ENCODE measurements at places on chromosomes 12 and 14.
A peak's percentile ranks its signal among the peaks of the same experiment; 100 is the strongest.

- DNase-seq: no peak
These were observed 116.8 kb downstream of the SCARB1 start for GRCh38 chr12:124746649-124747425.

DNA sequence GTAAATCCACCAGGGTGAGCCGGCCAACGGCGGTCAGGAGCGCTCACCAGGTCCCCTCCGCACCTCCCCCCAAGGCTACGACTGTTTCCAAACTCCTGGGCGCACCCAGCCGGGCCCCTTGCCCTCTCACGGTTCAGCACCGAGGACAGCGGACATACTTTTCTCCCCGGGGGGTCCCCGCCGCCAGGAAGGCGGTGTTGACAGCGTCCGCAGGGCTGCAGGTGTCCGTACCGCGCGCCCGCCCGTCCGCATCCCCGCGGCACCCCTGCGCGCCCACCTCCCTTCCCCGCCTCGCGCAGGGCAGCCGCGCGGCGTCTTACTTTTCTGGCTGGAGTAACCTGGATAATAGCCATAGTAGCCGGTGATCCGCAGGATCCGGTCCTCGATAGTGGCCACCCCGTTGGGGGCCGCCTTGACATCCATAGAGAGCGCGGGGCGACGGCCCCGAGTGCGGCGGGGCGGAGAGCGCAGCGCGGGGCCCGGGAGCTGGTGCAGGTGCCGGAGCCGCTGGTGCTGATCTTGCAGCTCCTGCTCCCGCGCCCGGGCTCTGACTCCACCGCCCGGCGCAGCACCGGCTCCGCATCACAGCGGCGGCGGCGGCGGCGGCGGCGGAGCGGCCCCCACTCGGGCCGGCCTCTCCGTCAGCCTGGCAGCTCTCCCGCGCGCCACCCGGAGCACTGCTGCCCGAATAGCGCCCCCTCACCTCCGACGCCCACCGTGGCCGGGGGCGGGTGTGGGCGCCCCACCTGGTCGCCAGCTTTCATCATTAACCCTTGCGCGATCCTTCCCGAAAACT, at the start of gene SLC35F4:
TSS of gene SLC35F4 (minus strand) at position 690 of the 796 bp plus-strand sequence.
- DNase-seq: no peak

DNA sequence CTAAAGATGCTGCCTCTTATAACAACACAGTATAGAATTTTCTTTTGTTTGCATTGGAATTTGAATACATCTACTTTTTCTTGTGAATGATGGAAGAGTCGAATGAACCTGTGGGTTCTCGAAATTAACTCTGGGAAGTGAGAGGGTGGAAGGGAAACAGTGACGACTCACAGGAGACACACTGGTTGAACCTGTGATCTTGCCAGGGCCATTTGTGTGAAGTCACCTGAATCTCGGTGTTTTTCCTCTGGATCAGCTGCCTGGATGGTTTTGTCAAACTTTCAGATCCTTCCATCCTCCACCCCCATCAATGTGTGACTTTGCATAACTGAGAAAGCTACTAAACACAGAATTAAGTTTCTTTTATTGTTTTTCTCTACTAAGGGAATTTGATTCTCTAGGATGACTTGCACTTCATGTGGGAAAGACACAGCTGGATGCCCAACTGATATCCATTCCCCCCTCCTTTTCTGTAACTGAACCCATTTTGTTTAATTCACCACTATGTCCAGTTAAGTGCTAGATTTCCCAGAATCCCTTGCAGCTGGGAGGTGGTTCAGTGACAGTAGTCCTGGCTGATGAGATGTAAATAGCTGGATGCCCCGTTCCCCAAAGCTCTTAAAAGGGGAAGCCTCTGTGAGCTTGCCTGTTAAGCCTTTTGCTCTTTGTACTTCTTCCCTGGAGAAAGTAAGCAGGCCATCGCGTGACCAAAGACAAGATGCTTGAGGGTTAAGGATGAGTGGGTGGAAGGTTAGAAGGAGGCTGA, 6.3 kb downstream of the PPFIBP1 start:
- DNase-seq: no peak

- DNase-seq: no peak
These were observed 58.9 kb downstream of the CCDC88C start for GRCh38 chr14:91358654-91359220.

DNA sequence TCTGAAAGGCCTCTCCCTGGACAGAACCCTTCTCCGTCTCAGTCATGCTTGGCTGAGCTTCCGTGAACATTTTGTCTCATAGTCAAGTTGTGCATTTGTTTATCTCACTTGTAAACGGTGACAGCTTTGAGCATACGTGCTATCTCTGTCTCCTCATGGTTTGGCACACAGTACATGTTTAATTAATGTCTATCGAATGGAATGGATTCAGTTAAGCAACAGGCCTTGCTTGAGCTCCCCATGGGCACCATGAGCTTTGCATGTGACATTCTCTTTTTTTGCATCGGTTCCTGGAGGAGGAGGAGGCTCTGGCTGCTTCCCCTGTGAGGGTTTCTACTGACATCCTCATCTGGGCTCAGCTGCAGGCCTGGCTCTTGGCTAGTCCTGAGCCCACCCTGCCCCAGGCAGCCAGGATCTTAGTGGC, 80.0 kb downstream of the PRIMA1 start:
- no peak for DNase-seq

GRCh38 chr12:77882709-77883108, 52.0 kb downstream of the NAV3 start:
- DNase-seq: no peak

DNA sequence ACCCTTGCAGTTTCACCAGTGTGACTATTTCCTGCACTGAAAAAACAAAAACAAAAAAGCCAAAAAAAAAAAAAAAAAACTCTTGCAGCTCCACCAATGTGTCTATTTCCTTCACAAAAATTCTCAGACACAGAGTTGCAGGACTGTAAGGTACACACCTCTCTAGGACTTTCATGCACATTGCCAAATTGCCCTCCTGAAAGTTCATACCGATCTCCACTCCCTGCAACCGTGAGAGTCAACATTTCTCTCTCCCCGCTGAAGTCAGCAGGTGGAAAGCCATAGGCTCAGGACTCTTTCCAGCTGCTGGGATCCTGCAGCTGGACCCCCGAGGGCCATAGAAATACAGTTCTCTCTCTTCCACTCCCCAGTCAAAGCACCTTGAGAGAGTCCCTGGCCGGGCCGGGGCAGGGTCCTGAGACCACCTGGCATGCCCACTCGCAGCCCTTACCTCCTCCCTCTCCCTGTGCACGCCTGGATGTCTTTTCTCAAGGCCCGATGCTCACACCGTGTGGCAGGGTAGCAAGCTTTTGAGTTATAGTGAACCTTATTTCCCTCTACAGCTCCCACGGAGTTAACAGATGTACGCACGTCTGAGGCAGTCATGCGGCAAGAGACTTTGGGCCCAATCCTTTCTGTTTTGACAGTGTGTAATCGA, 23.6 kb downstream of the MMAB start:
- DNase-seq: no peak

DNA sequence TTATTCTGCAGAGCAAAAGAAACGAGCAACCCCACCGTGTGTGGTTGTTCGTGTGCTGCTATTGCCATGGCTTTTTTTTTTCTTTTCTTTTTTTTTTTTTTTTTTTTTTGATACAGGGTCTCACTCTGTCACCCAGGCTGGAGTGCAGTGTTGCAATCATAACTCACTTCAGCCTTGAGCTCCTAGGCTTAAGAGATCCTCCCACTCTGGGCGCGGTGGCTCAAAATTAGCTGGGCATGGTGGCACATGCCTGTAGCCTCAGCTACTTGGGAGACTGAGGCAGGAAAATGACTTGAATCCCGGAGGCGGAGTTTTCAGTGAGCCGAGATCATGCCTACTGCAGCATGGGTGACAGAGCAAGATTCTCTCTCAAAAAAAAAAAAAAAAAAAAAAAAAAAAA, 144.2 kb downstream of the ESR2 start:
- no peak for DNase-seq

DNA sequence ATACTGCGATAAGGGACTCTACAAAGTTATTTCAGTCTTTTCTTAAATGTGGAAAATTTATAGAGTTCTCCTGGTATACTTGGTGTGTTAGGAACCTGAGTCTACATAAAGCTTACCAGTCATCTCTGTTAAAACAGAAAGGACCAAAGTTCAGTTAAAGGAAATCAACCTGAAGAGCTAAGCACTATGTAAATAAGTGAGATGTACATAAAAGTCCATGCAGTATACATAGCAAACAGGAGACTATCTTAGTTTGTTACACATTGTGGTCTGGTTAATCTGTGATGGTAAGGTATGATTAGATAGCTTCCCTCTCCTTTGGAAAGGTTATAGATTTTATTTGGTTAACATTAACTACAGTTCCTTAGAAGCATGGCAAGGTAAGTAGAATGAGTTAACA, 75.9 kb downstream of the ATP2B1 start:
- no peak for DNase-seq

GRCh38 chr12:124637581-124637981, 70.2 kb upstream of the NCOR2 start:
- no peak for DNase-seq

DNA sequence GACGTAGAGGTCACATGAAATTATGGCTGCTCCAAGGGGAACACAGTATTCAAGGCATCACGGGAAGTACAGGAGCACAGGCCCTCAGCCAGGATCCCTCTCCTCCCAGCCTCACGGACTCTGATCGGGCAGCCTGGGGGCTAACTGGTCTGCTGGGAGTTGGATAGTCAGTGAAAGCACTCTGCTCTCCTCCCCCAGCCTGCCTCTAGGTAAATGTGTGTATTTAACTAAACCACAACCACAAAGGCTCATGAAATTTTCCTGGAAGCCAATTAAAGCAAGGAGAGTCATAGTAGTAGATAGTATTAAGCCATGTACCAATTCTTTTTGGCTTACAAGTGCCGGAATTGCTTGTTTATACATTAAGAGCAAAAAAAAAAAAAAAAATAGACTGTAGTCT, 254.3 kb downstream of the MSRB3 start:
- no peak for DNase-seq

DNA sequence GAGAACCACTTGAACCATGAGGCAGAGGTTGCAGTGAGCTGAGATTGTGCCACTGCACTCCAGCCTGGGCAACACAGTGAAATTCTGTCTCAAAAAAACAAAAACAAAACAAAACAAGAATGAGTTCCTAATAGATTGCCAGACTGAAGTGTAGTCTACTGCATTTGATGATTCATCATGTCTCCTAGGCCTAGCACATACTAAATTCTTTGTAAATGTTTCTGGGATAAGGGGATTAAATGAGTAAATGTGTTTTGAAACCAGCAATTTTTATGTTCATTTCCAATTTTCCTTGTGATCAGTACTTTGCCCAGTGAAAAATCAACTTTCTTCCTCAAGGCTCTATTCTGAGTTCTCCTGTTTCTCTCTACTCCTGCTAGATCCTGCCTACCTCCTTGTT, 2.9 kb upstream of the DYRK2 start:
- no peak for DNase-seq

DNA sequence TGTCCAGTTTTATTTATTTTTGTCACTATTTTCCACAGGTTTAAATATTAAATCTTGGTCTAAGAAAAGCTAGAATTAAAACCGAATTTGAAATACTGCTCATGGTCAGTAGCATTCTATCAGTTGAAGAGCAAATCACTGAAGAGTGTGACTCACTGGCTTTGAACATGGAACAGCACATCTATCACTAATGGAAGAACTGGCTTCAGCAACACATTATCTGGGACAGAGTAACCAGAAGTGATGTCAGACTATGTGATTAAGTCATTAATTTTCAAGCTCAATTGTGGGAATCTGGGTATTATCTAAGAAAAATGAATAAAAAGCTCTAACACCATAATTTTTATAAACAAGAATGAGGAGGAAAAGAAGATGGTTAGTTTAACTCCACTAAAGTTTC, 527.5 kb downstream of the TMTC2 start:
- DNase-seq: no peak

GRCh38 chr12:21672146-21672545, 14.5 kb upstream of the LDHB start:
- no peak for DNase-seq

- no peak for DNase-seq
These were observed 106.7 kb downstream of the RERG start for GRCh38 chr12:15114501-15114900.

- peak; percentile 76 for DNase-seq
These were observed 1264.0 kb downstream of the TMEM121 start for GRCh38 chr14:106790189-106791036.

DNA sequence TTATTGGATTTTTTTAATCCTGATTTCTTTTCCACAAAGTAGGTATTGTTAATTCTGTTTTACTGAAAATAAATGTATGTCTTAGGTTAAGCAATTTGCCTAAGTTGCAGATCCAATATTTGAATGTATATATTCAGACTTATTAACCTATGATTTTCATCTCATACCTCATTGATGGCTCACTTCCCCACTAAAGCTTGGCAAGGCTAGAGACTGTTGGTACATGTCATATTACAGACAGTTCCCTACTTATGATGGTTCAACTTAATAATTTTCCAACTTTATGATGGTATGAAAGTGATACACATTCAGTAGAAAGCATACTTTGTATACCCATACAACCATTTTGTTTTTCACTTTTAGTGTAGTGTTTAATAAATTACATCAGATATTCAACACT, 33.2 kb upstream of the KCNH3 start:
- no peak for DNase-seq

GRCh38 chr12:45289245-45290215, 73.6 kb downstream of the ANO6 start:
- DNase-seq: no peak

DNA sequence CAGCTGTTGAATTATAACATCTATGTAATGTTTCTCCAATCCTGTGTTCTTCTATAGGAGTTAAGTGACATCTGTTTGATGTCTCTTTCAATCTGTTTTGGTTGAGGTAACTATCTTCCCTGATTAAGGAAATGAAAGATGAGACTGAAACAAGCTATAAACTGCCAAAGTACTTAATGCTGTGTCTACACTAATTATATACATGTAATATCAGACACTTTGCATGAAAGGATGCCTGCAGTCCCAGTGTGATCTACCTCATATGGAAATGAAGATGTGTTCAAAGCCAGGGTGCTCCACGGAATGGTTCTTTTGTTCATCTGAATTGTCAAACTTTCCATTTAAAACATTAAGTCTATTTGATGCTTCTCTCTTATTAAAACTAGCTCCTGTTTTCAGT, 958.3 kb downstream of the GALC start:
- no peak for DNase-seq

DNA sequence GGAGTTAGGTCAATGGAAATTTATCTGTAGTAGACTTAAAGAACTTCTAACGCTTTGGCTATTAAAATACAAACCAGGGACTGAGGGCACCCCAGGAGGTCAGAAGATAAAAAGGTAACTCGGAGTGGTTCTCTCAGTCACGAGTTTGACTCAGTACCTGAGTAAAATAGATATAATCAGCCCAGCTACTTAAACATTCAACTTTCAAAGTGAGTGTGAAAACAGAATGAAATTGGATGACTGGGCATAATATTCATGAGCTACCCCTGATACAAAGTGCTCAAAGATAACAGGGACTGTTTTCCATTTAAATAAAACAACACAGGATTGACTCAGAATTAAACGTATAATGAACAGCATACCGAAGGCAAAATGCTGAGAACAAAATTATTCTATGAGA, 75.0 kb downstream of the FOXN3 start:
- no peak for DNase-seq

Measured in CD4-positive, alpha-beta T cell treated with Interleukin-6 at 100 ng/mL for 8 hours (primary cell).